ENCODE measurements at places on chromosomes 4 and X. TPM values are rescaled to one million over a fixed set of nuclear protein-coding genes. Genes with fewer than 3 reads are reported as not detected.

SLC4A4 gene
- 0.19 TPM for total RNA-seq

PABPC5 gene
- total RNA-seq, result 0.48 TPM

GUCY1A1 gene
- 10.2 TPM for total RNA-seq

DGKK gene
- not detected for total RNA-seq

SHROOM2 gene
- total RNA-seq, result 17.0 TPM

OTC gene
- not detected for total RNA-seq

ZDHHC15 gene
- 0.33 TPM for total RNA-seq

PAGE2 gene
- not detected for total RNA-seq

SPIN2A gene
- total RNA-seq, result 0.33 TPM

TSPAN6 gene
- 41.9 TPM for total RNA-seq

MAGEA11 gene
- total RNA-seq, result not detected

LRPAP1 gene
- 85.6 TPM for total RNA-seq

UCP1 gene
- total RNA-seq, result not detected

GJB1 gene
- not detected for total RNA-seq

EGF gene
- under 0.01 TPM for total RNA-seq

ASB9 gene
- total RNA-seq, result 14.2 TPM

STK32B gene
- 26.8 TPM for total RNA-seq

SCML2 gene
- total RNA-seq, result 1.4 TPM

SYNPO2 gene
- 0.65 TPM for total RNA-seq

TCEAL2 gene
- not detected for total RNA-seq

RENBP gene
- total RNA-seq, result 9.8 TPM

MAGEA3 gene
- total RNA-seq, result not detected

EGFL6 gene
- not detected for total RNA-seq

ZNF157 gene
- total RNA-seq, result not detected

LAMTOR3 gene
- 34.6 TPM for total RNA-seq

PNMA6A gene
- 1.3 TPM for total RNA-seq

SMR3B gene
- total RNA-seq, result not detected

PF4V1 gene
- total RNA-seq, result not detected

CT45A6 gene
- not detected for total RNA-seq

FABP2 gene
- not detected for total RNA-seq

RBMXL3 gene
- total RNA-seq, result not detected

CSAG2 gene
- not detected for total RNA-seq

EVC2 gene
- 6.2 TPM for total RNA-seq

IGSF1 gene
- total RNA-seq, result not detected

RBM41 gene
- 11.1 TPM for total RNA-seq

DCAF8L2 gene
- 0.10 TPM for total RNA-seq

PAGE4 gene
- not detected for total RNA-seq

PDGFRA gene
- 1.2 TPM for total RNA-seq

NKX3-2 gene
- total RNA-seq, result not detected

KDR gene
- 524 TPM for total RNA-seq

MAGEA1 gene
- total RNA-seq, result not detected

CFAP99 gene
- total RNA-seq, result 0.19 TPM

RNF150 gene
- total RNA-seq, result 0.19 TPM

P2RY4 gene
- total RNA-seq, result 0.10 TPM

DDX53 gene
- not detected for total RNA-seq

MUC7 gene
- not detected for total RNA-seq

LSM6 gene
- total RNA-seq, result 19.9 TPM

All from vein endothelial cell (primary cell).